ENCODE measurements at places on chromosomes 12 and 14.

DNA sequence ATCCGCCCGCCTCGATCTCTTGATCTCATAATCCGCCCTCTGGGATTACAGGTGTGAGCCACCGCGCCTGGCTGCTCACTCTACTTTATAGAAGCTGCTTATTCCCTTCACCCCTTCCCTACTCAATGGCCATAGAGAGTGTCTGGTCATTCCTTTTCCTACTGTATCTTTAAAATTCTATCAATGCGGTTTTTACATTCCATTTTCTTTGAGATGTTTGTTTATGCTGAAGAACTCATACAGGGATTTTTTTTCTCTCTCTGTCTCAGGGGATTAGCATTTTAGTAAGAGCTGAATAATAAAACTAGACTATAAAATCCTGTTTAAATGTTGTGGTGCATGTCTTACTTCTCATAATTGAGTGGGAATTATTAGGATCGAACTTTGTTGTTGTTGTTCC is 218.6 kb upstream of the FOXN3 start:
- no peak for DNase-seq

DNA sequence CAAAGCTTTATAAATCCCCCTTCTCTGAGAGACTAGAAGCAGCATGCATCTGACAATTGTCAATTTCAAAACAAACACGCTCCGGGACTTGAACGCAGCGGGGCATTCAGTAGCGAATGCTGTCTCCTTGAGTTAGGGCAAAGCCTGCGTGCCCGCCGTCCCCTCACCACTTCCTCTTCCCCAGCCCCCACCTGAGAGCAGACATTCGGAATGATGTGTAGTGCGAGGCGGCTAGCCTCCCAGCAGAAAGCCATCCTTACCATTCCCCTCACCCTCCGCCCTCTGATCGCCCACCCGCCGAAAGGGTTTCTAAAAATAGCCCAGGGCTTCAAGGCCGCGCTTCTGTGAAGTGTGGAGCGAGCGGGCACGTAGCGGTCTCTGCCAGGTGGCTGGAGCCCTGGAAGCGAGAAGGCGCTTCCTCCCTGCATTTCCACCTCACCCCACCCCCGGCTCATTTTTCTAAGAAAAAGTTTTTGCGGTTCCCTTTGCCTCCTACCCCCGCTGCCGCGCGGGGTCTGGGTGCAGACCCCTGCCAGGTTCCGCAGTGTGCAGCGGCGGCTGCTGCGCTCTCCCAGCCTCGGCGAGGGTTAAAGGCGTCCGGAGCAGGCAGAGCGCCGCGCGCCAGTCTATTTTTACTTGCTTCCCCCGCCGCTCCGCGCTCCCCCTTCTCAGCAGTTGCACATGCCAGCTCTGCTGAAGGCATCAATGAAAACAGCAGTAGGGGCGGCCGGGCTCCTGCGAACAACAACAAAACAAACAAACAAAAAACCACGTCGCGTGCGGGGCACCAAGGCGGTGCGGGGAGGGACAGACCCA is 2.2 kb downstream of the PRMT8 start:
- no peak for DNase-seq

DNA sequence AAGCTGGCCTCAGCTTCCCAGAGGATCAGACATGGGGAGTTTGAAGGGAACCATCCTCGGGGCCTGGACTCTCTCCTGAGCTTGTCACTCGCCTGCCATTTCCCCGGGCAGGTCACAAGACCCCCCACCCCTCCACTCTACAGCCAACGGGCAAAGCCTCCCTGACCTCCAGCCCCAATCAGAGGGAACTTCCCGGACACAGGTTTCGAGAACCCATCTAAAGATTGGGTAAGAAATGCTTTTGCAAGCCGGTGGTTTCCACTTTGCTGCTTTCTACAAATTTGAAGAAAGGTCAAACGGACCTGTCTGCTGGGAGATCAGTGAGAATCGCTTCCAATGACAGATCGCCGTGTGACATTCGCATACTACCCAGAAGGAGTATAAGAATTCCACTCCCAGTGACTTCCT is 89.6 kb downstream of the SCARB1 start:
- DNase-seq: no peak

DNA sequence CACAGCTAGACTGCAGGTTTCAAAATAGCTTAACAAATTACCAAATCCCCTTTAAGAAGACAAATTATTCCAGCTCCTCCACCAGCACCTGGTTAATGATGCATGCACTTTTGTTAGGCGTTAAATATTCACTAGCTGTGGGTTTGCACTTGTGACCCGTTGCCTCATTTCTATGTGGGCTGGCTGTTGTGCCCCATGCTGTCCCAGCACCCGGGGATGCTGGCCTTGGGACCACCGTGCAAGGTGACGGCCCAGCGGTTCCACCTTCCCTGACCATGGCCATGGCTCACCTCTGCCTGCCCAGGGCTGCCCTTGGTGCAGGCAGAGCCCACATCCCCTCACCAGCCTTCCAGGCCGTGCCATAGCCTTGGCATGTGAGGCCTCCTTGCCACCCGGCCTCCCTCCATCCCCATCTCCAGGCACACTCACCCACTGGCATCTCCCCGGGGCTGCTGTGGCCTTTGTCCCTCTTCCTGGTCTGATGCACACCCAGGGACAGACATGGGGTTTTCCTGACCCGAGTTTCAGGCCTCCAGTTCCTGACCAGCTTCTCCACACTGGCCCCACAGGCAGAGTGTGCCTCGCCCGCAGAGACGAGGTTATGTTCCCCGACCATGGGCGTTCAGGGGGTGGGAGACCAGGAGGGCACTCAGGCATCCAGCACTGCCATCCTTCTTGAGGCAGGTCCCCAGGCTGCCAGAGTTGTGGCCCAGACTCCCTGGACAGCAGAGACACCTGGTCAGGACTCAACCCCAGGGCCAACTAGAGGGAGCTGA is 20.3 kb upstream of the C14orf180 start:
- DNase-seq: no peak

DNA sequence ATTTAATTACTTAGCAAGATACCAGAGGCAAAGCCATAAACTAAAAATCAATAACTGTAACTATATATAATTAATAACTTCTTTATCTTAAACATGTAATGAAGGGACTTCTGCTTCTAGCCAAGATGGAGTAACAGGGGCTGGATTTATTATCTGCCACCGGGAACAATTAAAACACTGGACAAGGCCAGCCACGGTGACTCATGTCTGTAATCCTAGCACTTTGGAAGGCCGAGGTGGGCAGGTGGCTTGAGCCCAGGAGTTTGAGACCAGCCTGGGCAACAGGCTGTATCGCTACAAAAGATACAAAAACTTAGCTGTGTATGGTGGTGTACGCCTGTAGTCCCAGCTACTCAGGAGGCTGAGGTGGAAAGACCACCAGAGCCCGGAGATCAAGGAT is 113.6 kb downstream of the TAOK3 start:
- DNase-seq: no peak

DNA sequence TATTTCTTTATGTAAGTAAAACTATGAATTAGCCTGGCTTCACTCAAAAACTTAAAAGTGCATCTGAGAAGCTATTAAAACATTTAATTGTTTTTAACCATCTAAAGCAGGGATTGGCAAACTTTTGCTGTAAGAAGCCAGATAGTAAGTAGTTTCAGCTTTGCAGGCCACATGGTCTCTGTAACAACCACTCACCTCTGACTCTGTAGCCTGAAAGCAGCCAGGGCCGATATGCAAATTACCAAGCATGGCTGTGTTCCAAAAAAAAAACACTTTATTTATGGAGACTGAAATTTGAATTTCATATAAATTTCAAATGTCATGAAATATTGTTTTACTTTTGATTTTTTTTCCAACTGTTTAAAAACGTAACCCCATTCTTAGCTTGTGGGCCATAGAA is 95.3 kb downstream of the CIT start:
- no peak for DNase-seq

DNA sequence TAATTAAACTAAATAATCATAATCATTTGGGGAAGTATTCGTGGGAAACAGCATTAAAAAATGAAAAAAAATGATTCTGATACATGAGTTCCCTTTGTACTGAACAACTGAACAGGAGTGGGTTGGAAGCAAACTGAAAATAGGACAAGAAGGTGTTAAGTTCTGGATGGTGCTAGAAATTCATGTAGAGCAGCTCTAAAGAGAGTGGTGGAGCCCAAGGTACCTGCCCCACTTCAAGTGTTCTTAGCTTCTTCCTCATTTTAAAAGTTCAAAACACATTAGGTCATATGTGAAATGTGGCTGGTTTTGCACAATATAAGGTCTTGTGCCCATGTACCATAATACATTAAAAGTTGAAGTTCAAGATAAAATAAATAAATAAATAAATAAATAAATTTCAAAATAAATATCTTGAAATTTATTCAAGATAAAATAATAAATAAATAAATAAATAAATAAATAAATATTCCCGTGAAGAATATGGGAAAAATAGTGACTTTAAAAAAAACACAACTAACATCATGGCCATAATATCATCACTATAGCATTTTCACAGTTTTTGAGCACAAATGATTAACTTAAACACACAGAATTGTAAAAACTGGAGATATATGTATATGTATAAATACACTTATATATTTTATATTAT is 191.5 kb upstream of the PRKD1 start:
- no peak for DNase-seq

- no peak for DNase-seq
Observed at GRCh38 chr14:25371068-25371467, 321.1 kb upstream of the STXBP6 start.

GRCh38 chr14:24834956-24835355 is 201.0 kb upstream of the GZMB start:
- DNase-seq: no peak

GRCh38 chr12:66739940-66740651 is 61.2 kb upstream of the GRIP1 start:
- DNase-seq: no peak

DNA sequence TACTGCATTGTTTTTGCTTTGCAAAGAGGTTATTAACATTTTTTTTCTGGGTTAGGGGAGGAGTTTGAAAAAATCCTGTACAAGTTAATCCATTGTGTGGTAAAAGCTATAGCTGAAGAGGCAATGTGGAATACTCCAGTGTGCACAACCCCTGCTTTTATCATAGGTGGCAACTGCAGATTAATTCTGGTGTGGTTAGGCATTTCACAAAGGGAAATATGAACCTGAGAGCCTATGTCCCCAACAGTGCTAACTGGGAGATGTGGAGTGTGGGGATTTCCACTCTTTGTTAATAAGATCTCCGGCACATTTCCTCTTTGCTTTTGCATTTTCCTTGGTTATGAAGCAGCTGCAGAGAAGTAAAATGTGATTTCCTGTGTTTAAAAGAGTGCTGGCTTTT is 33.6 kb downstream of the PRORP start:
- DNase-seq: no peak

- DNase-seq: no peak
Observed at GRCh38 chr14:91373591-91374254, 43.9 kb downstream of the CCDC88C start.

DNA sequence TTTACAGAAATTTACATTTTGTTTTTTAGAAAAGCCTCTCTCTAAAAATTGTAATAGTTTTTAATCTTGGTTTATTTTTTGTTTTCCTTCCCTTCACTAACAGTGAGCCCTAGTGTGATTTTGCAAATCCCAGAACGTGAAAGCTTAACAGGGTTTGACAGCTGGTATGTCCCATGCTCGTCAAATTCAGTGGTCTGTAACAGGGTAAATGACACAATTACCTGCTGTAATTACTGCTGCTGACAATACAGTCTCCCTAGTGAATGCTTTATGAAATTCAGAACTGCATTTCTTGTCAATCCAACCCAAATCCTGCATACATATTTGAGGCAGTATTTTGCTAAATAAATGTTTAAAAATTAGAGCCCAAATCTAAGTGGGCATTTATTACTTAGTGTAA is 249.2 kb downstream of the NELL2 start:
- DNase-seq: no peak

DNA sequence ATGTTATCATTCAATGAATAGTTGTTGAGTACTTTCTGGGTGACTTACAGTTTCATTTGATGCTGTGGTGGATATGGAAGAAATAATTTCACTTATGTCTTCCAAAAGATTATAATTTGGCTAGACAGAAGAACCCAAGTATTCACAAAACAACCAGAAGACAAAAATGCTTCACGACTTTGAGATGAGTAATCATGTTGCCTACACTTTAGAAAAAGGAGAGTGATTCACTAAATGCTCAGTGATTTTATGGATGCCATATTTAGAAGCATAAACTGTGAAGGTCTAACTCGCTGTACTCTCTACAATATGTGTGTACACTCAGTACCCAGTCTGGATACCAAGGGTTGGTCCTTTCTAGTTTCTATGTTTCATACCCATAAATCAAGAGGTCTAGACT is 101.3 kb upstream of the E2F7 start:
- DNase-seq: no peak
